Renal cortical epithelial cell (primary cell): ENCODE measurements at places on chromosomes 7 and 10.

DNA sequence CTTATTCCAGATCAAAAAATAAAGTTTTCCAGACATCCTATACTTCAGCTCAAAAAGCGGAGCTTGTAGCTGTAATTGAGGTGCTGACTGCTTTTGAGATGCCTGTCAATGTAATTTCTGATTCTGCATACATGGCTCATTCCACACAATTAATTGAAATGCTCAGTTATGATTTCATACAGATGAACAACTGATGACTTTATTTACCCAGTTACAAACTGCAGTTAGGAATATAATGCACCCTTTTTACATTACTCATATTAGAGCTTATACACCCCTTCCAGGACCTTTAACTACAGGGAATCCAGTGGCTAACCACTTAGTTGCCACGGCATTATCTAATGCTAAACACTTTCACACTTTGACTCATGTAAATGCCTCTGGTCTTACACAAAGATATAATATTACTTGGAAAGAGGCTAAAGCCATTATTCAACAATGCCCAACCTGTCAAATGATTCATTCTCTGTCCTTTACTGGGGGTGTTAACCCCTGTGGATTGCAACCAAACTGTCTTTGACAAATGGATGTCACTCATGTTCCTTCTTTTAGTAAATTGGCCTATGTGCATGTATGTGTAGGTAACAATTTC is 147.3 kb downstream of the ZNF33B start:
- peak; percentile 23 for DNase-seq

- peak; percentile 27 for DNase-seq
Measured at GRCh38 chr10:13877154-13877909, 290.6 kb downstream of the PRPF18 start.

DNA sequence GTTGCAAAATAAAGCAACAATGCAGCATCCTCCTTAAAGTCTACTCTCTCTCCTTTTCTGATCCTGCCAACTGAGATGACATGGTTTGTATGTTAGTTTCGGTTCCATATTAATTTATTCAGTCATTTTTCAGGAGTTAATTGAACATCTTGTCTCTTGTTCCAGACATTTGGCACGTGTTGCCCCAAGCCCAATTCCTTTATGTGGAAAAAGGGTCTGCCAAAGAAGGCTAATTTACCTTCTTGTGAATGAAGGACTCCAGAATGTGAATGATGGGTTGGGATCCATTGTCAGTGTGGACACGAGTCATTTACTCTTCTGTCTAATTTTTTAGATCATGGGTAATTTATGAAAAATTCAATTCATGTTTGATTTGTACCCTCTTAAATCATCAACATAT is 350.9 kb upstream of the LRGUK start:
- no peak for DNase-seq

DNA sequence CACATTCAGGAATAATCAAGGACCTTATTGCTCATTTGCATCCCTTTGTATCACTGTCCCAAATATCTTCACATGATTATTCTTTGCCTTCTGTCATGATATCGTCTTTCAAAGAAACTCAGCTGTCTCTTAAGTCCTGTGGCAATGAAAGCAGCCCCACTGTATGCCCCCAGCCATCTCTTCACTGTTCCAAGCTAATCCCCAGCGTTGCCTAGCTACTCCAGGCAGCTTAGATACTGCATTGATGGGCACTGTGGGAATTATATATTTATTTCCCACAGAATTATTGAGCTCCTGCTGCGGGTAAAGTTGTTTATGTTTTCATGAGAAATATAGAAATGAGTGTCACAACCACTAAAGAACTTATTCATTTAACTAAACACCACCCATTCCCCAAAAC is 38.8 kb downstream of the SND1 start:
- DNase-seq: no peak

DNA sequence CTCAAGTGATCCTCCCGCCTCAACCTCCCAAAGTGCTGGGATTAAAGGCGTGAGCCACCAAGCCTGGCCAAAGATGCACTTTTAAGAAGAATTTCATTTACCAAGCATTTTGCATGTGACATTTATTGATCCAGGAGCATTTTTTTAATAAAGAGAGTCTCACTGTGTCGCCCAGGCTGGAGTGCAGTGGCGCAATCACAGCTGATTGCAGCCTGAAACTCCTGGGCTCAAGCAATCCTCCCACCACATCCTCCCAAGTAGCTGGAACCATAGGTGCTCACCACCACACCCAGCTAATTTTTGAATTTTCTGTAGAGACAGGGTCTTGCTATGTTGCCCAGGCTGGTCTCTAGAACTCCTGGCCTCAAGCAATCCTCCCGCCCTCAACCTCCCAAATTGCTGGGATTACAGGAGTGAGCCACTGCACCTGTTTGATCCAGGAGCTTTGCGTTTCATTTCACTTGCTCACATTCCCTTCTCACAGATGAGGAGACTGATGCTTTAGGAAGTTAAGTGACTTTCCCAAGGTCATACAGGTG is 4.4 kb upstream of the TBL2 start:
- no peak for DNase-seq

- DNase-seq: no peak
Measured at GRCh38 chr10:29210266-29210868, 78.5 kb upstream of the LYZL1 start.

DNA sequence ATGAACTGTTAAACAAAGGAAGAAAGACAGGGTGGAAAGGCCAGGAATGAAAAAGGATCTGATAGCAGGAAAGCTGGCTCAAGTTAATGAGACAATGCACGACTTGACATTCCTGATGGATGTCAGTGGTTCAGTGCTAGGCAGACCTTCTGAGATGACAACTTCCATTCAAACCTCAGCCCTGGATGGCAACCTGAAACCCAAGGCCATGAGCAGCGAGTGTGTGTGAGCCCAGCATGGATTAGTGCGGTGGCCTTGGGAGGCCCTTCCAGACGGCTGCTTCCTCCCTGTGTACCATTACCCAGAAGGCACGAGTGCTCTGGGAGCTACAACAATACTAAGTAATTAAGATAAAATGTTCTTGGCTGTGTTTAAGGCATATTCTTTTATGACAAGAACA is 18.8 kb downstream of the TRIL start:
- DNase-seq: no peak

GRCh38 chr10:21889477-21890275 is 113.9 kb downstream of the DNAJC1 start:
- DNase-seq: no peak

- no peak for DNase-seq
Measured at GRCh38 chr7:83970081-83970480, 224.5 kb downstream of the SEMA3A start.

DNA sequence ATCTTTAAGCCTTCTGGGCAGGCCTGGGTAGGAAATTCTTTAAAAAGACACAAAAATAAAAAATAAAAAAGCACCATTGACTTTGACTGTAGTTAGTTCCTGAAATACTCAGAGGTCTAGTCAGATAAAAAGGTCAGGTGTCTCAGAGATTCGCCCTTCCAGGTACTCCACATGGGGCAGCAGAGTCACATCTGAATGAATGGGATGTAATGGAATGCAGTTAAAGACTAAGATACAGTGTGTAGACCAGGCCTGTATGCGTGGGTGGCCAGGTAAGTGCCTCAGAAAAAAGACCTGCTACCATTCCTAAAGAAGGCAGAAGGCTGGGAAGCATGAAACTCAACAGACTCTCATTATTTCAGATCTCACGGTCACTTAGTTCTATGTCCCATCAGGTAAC is 68.6 kb upstream of the SEM1 start:
- DNase-seq: no peak
